Smooth muscle cell of the coronary artery (primary cell): ENCODE measurements at places on chromosomes 11 and 22. TPM values are rescaled to one million over a fixed set of nuclear protein-coding genes. Genes with fewer than 3 reads are reported as not detected.

The INTS4 gene
- 25.3 and 34.3 TPM in 2 replicates for total RNA-seq

The HIRA gene
- 22.8 and 23.9 TPM in 2 replicates for total RNA-seq

The CHADL gene
- total RNA-seq = 0.12 and 0.60 TPM in 2 replicates

The HORMAD2 gene
- not detected in 2 replicates for total RNA-seq

The B4GALNT4 gene
- 1.1 and 2.8 TPM in 2 replicates for total RNA-seq

The KIRREL3 gene
- 0.68 and 1.1 TPM in 2 replicates for total RNA-seq

The CTTN gene
- 352 and 521 TPM in 2 replicates for total RNA-seq

The TMEM151A gene
- 0.08 and 0.23 TPM in 2 replicates for total RNA-seq

The ADAMTS15 gene
- total RNA-seq = 27.0 and 42.8 TPM in 2 replicates

The MMP7 gene
- not detected in 2 replicates for total RNA-seq

The OR8D1 gene
- not detected in 2 replicates for total RNA-seq

The C22orf31 gene
- 0.35 TPM in 1 of 2 replicates, not detected in the other for total RNA-seq

The SUSD2 gene
- 1.2 and 4.7 TPM in 2 replicates for total RNA-seq

The AQP11 gene
- 0.45 and 5.5 TPM in 2 replicates for total RNA-seq

The EWSR1 gene
- 110 and 151 TPM in 2 replicates for total RNA-seq

The CDHR5 gene
- not detected in 2 replicates for total RNA-seq

The SYT7 gene
- total RNA-seq = 0.53 and 12.5 TPM in 2 replicates

The ALDH3B1 gene
- 18.6 and 32.2 TPM in 2 replicates for total RNA-seq

The POLD4 gene
- total RNA-seq = 24.2 and 71.2 TPM in 2 replicates

The CYTH4 gene
- total RNA-seq = 0.08 and 0.23 TPM in 2 replicates

The OR51B5 gene
- 0.15 TPM in 1 of 2 replicates, not detected in the other for total RNA-seq

The OR51I1 gene
- total RNA-seq = not detected in 2 replicates

The CHRM1 gene
- not detected in 2 replicates for total RNA-seq

The ACRV1 gene
- not detected in 2 replicates for total RNA-seq

The NECTIN1 gene
- 2.5 and 2.6 TPM in 2 replicates for total RNA-seq

The SCT gene
- total RNA-seq = not detected in 2 replicates

The PLAAT2 gene
- not detected in 2 replicates for total RNA-seq

The CRYBA4 gene
- total RNA-seq = not detected in 2 replicates

The OR5B17 gene
- not detected in 2 replicates for total RNA-seq

The ZBTB16 gene
- total RNA-seq = 0.12 TPM in 1 of 2 replicates, not detected in the other

The SHANK2 gene
- 0.30 and 2.2 TPM in 2 replicates for total RNA-seq

The KLHL35 gene
- total RNA-seq = 3.3 and 6.6 TPM in 2 replicates

The CRYBB2 gene
- not detected in 2 replicates for total RNA-seq

The GPHA2 gene
- not detected in 2 replicates for total RNA-seq

The PDGFD gene
- total RNA-seq = 2.0 and 61.0 TPM in 2 replicates

The DERL3 gene
- total RNA-seq = 0.23 TPM in 1 of 2 replicates, not detected in the other

The IFT27 gene
- total RNA-seq = 13.7 and 24.0 TPM in 2 replicates

The SCGB1D2 gene
- total RNA-seq = not detected in 2 replicates

The TRIM6 gene
- 2.1 and 3.6 TPM in 2 replicates for total RNA-seq

The IGLL1 gene
- total RNA-seq = not detected in 2 replicates

The ZNF214 gene
- 4.4 and 13.8 TPM in 2 replicates for total RNA-seq

The STX5 gene
- total RNA-seq = 45.7 and 50.7 TPM in 2 replicates
